Dorsolateral prefrontal cortex (tissue), 122 donors: ENCODE measurements at places on chromosomes 6 and 20.

DNA sequence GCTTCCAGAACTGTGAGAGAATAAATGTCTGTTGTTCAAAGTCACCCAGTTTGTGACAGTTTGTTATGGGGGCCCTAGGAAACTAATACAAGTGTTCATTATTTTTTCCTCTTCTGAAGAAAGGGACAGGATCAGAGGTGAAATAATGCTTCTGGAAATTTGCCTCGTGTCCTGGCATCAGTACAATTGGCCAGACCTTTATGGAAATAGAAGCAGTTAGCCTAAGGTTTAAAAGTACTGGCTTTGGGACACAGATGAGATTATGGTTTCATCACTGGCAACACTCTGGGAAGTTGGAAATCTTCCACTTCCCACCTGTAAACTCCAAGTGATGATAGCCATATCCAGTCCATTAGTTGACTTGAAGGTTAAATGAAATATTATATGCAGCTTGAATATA lies 88.7 kb downstream of the PLCB1 start:
- DNase-seq = no peak

- no peak for DNase-seq
These were observed 194.2 kb upstream of the SGK1 start for GRCh38 chr6:134511984-134512683.

DNA sequence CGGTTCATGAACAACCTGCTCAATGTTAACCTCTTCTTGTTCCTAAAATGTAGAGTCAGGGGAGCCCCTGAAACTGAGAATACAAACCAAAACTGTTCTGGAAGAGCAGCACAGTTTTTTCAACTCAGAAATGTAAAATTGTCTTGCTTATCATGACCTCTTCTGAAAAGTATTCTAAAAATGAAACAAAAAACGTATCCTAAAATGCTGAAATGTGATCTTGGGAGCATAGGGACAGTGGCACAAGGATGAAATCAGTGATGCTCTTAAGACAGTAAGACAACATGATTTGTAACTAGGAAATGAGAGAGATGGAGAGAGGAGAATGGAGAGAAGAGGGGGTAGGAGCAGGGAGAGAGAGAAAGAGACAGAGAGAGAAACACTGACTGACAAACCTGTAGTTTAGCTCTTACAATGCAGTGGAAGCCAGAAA lies 27.5 kb downstream of the NCOA7 start:
- DNase-seq = no peak

- DNase-seq = no peak
These were observed 405.2 kb downstream of the RFPL4B start for GRCh38 chr6:112752305-112752704.

- no peak for DNase-seq
These were observed 92.4 kb downstream of the PPP1R14C start for GRCh38 chr6:150235218-150235617.

DNA sequence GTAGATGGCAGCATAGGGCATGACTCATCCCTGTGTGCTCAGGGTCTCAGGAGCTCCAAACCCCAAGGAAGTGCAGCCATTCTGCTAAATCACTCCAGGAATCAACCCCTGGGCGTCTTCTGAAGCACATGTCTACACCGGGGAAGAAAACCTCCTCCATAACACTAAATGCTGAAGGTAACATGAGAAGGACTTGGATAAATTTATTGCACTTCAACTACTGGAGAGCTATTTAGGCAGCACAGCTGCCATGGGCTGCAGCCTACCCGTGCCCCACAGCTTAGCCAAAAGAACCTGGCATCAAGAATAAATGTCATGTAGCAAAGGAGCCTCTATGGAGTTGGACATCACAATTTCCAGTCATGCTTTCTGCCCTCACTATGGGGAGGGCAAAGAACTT lies 152.4 kb upstream of the PROKR2 start:
- DNase-seq = no peak

- DNase-seq = no peak
These were observed 12.1 kb upstream of the TAB2 start for GRCh38 chr6:149305372-149305771.

GRCh38 chr6:118856301-118856700 lies 37.7 kb upstream of the ASF1A start:
- DNase-seq = no peak

GRCh38 chr6:7529141-7529540 lies 12.3 kb upstream of the DSP start:
- DNase-seq = no peak

DNA sequence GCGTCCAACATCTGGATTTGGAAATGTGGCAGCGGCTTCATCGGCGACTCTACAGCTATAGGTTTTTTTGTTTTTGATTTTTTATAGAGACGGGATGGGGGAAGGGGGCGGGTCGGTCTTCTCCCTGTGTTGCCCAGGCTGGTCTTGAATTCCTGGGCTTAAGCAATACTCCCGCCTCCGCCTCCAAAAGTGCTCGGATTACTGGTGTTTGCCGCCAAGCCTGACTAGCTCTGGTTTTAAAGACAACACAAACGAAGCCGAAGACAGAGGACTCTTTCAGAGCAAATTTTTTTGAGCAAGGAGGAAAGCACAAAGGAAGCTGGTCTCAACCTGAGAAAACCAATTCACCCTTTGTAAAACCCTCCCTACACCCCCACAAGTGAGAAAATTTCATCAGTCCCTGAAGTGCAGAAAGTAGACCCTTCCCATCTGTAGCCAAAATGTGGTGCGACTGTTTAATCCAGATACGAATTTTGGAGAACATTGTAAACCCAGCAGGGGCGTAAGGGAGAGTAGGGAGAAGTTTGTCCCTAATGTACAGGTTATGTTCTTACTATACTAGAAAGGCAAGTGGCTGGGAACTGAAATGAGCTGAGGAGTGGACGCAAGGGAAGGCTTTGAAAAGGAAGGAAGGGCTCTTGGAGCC lies 185.9 kb downstream of the TRIM27 start:
- no peak for DNase-seq

DNA sequence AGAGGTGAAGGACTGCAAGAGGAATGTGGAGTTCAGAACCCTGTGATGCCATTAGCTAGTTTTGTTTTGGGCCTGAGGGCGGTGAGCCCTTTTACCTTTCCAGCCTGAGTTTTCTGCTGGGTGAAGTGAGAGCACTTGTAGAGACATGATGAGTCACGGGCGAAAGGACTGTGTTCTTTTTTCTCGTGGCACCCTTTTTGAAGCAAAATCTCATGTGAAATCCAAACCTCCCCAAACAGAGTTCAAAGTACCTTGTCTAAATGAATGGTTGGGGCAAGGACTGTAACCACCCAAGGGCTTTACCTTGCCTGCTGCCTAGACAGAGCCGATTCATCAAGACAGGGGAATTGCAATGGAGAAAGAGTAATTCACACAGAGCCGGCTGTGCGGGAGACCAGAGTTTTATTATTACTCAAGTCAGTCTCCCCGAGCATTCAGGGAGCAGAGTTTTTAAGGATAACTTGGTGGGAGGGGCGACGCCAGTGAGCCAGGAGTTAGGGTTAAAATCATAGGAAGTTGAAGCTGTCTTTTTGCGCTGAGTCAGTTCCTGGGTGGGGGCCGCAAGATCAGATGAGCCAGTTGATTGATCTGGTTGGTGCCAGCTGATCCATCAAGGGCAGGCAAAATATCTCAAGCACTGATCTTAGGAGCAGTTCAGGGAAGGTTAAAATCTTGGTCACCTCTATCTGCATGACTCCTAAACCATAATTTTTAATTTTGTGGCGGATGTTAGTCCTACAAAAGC lies 25.8 kb downstream of the SAMD5 start:
- no peak for DNase-seq

DNA sequence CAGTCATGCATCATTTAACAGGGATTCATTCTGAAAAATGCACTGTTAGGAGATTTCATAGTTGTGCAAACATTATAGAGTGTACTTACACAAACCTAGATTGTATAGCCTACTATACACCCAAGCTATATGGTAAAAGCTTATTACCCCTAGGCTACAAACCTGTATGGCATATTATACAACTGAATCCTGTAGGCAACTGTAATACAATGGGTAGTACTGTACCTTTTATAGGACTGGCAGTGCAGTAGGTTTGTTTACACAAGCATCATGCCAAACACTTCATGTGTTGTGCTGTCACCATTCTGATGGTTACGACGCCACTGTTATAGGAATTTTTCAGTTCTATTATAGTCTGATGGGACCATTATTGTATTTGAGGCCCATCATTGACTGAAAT lies 39.3 kb upstream of the KHDC1 start:
- DNase-seq = no peak

- DNase-seq = no peak
These were observed 142.1 kb upstream of the SHLD1 start for GRCh38 chr20:5608104-5608441.

DNA sequence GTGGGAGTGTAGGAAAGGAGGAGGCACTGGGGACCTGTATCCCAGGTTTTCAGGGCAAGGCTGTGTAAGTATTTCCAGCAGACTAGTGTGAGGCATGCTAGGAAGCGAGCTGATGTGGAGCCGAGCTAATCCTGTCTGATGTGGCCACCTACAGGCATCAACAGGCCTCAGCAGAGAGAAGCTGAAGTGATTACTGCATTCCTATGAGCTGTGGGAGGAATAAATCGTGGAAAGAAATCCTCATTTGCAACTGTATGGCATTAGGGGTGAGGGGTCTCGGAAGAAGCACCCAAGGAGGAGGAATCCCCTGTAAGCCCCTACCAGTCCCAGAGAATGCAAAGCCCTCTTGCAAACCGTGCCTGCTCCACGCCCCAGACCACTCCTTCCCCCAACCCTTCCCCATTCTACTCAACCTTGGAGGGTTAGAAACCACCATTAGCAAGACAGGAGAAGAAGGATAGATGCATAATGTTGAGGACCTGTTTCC lies 41.6 kb downstream of the C6orf15 start:
- no peak for DNase-seq

DNA sequence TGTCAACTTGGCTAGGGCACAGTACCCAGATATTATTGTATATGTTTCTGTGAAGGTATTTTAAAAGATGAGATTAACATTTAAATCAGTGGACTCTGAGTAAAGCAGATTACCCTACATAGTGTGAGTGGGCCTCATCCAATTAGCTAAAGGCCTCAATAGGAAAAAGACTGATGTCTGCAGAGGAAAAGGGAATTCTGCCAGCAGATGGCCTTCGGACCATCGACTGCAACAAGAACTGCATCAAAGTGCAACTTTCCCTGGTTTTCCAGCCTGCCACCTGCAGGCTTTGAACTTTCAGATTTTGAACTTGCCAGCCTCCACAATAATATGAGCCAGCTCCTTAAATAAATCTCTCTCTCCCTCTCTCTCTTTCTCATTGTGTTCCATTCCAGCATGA lies 80.5 kb downstream of the IMPG1 start:
- DNase-seq = no peak

- DNase-seq = no peak
These were observed 117.7 kb upstream of the GJE1 start for GRCh38 chr6:142015011-142015410.

- DNase-seq = no peak
These were observed 6.3 kb upstream of the UTRN start for GRCh38 chr6:144278659-144279314.

GRCh38 chr6:145761584-145761983 lies 26.3 kb upstream of the EPM2A start:
- no peak for DNase-seq

DNA sequence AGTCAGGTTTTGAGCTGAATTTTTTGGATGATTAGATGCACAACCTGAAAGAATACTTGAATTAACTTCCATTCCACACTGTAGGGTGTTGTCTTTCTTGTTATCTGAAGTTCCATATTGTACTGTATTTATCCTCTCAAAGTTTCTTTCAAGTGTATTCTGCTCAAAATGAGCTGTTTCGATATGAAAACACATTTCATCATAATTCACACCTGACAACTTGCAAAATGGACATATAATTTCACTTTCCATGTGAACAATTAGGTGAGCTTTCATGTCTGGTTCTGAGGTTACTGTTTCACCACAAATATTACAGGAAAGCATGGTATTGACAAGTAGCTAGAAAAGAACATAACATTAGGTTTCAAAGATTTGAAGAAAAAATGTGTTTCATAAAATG lies 1.7 kb downstream of the ZUP1 start:
- DNase-seq = no peak

DNA sequence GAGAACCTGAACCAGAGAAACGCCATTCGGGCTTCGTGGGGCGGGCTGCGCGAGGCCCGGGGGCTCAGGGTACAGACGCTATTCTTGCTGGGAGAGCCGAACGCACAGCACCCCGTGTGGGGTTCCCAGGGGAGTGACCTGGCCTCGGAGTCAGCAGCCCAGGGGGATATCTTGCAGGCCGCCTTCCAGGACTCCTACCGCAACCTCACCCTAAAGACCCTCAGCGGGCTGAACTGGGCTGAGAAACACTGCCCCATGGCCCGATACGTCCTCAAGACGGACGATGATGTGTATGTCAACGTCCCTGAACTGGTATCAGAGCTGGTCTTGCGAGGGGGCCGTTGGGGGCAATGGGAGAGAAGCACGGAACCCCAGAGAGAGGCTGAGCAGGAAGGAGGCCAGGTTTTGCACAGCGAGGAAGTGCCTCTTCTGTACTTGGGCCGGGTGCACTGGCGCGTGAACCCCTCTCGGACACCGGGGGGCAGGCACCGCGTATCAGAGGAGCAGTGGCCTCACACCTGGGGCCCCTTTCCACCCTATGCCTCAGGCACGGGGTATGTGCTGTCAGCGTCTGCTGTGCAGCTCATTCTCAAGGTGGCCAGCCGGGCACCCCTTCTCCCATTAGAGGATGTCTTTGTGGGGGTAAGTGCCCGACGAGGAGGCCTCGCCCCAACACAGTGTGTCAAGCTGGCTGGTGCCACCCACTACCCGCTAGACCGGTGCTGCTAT lies 904 bp downstream of the B3GALT4 start:
- DNase-seq = no peak

DNA sequence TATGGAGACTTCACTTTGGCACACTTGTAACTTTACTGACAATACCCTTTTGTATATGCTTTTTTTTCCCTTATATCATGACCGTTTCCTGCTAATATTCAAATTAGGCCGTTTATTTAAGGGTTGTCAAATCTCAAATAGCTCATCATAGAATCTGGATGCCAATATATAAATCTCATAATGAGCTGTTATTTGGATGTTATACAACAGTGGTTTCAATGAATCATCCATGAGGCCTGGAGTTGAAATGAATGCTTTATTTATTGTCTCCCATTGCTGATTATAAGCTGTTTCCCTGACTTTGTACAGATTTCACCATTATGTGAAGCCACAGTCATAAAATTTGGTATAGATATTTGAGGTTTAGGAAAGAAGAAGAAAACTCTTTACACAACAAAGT lies 256.1 kb downstream of the PLCB1 start:
- no peak for DNase-seq

- no peak for DNase-seq
These were observed 24.7 kb downstream of the ENTPD6 start for GRCh38 chr20:25220021-25220730.

DNA sequence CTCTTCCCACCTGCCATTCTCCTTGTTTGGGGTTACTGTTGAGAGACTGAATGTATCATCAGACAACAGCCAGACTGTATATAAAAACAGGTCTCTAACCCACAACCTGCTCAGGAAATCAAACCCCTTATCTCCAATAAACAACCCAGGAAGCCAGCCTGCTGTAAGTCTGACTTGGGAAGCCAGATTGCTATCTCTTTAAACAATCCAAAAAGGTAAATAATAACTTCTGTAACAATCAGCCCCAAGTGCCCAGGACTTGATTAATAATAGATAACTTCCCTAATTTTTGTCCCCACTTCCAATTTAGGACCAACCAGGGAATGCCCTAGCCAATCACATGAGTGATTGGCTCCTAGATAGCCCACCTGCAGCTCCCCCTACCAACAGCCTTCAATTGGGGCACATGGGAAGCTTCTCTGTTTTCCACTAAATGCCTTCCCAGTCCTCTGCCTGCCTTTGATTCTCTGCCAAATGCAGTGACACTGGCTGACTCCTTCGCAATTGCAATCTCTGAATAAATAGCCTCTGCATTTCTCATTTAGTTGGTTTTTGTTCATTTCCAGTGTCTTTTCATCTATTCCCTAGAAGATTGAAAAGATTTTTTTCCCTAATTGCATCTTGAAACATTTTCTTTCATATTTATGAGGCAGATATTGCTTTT lies 117.1 kb upstream of the TAB2 start:
- DNase-seq = no peak
